Gastroesophageal sphincter (tissue), 4 donors: ENCODE measurements at places on chromosomes 5 and 9.
A peak's percentile ranks its signal among the peaks of the same experiment; 100 is the strongest.

GRCh38 chr5:40955313-40955712 is 46.0 kb downstream of the C7 start:
- H3K36me3 ChIP-seq: no peaks in the 10 kb centered on the region
- H3K27ac ChIP-seq: no peak overlapping the region
- H3K4me1 ChIP-seq: no peaks in the 10 kb centered on the region
- H3K27me3 ChIP-seq: no peaks in the 10 kb centered on the region

- H3K27me3 ChIP-seq: no peaks in the 10 kb centered on the region
- H3K27ac ChIP-seq: no peak overlapping the region
- H3K4me3 ChIP-seq: no peak overlapping the region
- peaks cover 5% of the 10 kb centered on the region for H3K4me1 ChIP-seq
Measured at GRCh38 chr5:43110606-43111170, 10.0 kb upstream of the ZNF131 start.

GRCh38 chr5:44089424-44090144 is 299.6 kb downstream of the FGF10 start:
- ATAC-seq: peak; percentile 59
- no peak overlapping the region for H3K4me3 ChIP-seq
- H3K27ac ChIP-seq: no peak overlapping the region
- no peaks in the 10 kb centered on the region for H3K4me1 ChIP-seq

GRCh38 chr5:67792891-67793290 is 422.7 kb upstream of the PIK3R1 start:
- no peaks in the 10 kb centered on the region for H3K36me3 ChIP-seq
- H3K4me1 ChIP-seq: peaks cover 33% of the 10 kb centered on the region
- peak overlapping the region; percentile 56 for H3K27ac ChIP-seq
- no peak overlapping the region for H3K4me3 ChIP-seq

GRCh38 chr9:131347376-131348020 is 46.4 kb upstream of the PRRC2B start:
- H3K4me1 ChIP-seq: no peaks in the 10 kb centered on the region
- H3K4me3 ChIP-seq: no peak overlapping the region

- no peaks in the 10 kb centered on the region for H3K4me1 ChIP-seq
- ATAC-seq: no peak
- no peak overlapping the region for H3K4me3 ChIP-seq
Measured at GRCh38 chr5:164376843-164377242, 871.4 kb downstream of the MAT2B start.

DNA sequence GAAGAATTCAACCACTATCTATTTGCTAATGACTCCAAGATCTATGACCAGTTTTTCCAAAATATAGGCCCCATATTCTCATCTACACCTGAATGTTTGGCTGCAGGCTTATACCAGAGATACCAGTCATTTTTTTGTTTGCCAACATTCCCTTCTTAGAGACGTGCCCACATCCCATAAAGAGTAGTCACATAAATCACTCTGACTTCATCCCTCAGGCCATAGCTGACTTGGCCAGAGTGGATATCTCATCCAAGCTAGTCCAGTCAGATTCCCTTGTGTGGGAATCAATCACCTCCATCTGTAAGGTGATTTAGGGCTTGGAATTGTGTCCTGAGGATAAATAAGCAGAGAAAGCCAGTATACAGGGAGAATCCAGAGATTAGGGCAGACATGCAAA is 124.3 kb upstream of the SLC24A2 start:
- no peak for ATAC-seq
- H3K36me3 ChIP-seq: no peaks in the 10 kb centered on the region
- no peaks in the 10 kb centered on the region for H3K27me3 ChIP-seq
- no peak overlapping the region for H3K27ac ChIP-seq

DNA sequence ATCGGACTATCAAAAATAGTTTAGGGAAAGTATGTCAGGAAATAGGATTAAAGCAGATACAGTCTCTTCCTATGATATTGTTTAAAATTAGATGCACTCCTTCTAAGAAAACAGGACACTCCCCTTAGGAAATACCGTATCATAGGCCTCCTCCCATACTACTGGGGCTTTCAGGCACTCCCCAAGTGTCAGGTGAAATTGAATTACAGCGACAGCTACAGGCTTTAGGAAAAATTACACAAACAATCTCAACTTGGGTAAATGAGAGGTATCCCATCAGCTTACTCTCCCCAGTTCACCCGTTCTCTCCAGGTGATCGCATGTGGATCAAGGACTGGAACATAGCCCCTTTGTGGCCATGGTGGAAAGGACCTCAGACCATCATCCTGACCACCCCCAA is 110.4 kb upstream of the EPB41L4A start:
- H3K4me1 ChIP-seq: no peaks in the 10 kb centered on the region
- H3K27me3 ChIP-seq: no peaks in the 10 kb centered on the region
- no peak overlapping the region for H3K27ac ChIP-seq
- no peak for ATAC-seq

GRCh38 chr5:178335302-178336030 is 102.9 kb upstream of the PHYKPL start:
- H3K27ac ChIP-seq: no peak overlapping the region
- no peak overlapping the region for H3K4me3 ChIP-seq
- ATAC-seq: no peak
- H3K27me3 ChIP-seq: peaks cover 4% of the 10 kb centered on the region
- no peaks in the 10 kb centered on the region for H3K36me3 ChIP-seq

DNA sequence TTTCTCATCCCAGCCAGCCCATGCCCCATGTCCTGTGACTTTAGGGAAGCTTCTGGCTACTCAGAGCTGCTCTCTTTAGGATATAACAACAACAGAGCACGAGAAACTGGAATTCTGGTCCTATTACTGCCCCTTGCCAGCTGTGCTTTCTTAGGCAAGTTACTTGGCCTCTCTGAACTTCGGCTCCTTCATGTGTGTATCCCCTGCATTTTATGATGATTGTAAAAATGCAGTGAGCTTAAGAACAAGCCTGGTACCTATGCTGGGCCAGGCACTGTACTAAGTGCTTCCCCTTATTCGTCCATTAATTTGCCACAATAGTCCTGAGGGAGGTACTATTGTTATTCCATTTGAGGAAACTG is 54.5 kb downstream of the ABCA1 start:
- H3K36me3 ChIP-seq: no peaks in the 10 kb centered on the region
- no peak overlapping the region for H3K4me3 ChIP-seq
- ATAC-seq: no peak
- H3K27me3 ChIP-seq: no peaks in the 10 kb centered on the region

DNA sequence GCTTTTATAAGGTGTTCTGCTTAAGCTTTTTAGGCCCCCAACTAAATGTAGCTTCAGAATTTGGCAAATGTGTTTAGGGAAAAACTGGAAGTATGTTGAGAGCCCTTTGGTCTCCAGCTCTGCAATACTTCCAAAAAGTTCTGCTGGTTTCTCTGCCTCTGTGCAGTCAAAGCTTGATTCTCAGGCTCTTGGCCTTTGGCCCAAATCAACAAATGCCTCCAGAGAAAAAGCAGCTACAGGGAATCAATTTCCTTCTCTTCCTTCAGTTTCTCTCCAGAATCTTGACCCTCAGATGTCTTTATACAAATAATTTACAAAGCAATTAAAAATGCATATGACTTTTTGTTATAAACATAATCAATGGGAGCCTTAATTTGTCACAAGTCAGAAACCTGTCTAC is 235.7 kb downstream of the COMMD10 start:
- H3K27me3 ChIP-seq: no peaks in the 10 kb centered on the region
- H3K4me3 ChIP-seq: no peak overlapping the region
- H3K27ac ChIP-seq: no peak overlapping the region
- no peaks in the 10 kb centered on the region for H3K4me1 ChIP-seq
- no peaks in the 10 kb centered on the region for H3K36me3 ChIP-seq

DNA sequence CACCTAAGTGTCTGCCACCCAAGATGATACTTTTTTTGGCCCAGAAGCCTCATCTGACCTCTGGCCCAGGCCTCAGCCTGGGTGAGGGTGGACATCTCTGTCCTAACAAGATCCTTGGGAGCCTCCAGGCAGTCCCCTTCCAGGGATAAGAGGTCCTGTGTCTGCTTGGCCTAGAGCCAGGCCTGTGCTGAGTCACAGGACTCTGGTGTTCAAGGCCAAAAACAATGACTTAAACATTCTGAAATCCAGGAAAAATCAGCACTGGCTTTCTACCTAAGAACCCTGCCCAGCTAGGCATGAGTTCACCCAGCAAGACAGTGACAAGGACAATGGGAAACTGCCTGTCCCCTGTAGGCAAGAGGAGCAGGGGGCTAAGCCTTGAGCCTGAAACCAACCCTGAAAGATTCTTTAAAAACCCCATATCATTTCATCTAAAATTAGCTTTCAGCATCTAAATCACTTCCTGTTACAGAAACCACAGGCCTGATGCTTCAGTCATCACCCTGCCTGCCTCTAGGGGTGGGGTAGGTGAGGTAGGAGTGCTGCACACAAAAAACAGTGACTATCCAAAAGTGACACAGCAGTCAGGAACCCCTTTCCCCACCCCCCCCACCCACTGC is 29.9 kb downstream of the CSF2 start:
- H3K4me3 ChIP-seq: no peak overlapping the region
- ATAC-seq: peak; percentile 76
- peak overlapping the region; percentile 31 for H3K27ac ChIP-seq
- H3K36me3 ChIP-seq: no peaks in the 10 kb centered on the region
- H3K27me3 ChIP-seq: no peaks in the 10 kb centered on the region

- H3K4me1 ChIP-seq: peaks cover 69% of the 10 kb centered on the region
- ATAC-seq: peak; percentile 96
- peak overlapping the region; percentile 46 for H3K4me3 ChIP-seq
- H3K36me3 ChIP-seq: no peaks in the 10 kb centered on the region
Measured at GRCh38 chr9:110125207-110125751, 82.7 kb downstream of the C9orf152 start.

DNA sequence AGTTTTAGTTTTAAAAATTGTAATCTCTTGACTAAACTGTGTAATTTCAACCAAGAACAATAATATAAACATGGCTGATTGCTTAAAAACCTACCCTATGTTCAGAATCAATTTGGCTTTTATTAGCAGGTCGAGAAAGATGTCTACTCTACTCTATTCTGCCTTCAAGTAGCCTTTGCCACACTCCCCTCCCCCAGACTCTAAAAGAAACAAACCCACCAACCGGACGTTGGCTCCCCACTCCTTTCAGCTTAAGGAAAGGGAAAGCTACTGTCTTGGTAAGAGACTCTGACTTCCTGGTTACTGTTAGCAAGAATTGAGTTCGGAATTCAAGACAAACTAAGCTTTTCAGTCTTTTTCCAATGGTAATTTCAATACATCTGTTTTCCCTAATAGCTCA is 46.7 kb downstream of the TNFAIP8 start:
- no peaks in the 10 kb centered on the region for H3K4me1 ChIP-seq
- H3K27ac ChIP-seq: no peak overlapping the region
- H3K4me3 ChIP-seq: no peak overlapping the region
- H3K27me3 ChIP-seq: no peaks in the 10 kb centered on the region
- ATAC-seq: no peak
- no peaks in the 10 kb centered on the region for H3K36me3 ChIP-seq

- no peak overlapping the region for H3K27ac ChIP-seq
- no peaks in the 10 kb centered on the region for H3K27me3 ChIP-seq
- no peak for ATAC-seq
- H3K4me3 ChIP-seq: no peak overlapping the region
Measured at GRCh38 chr9:16815079-16815478, 55.4 kb downstream of the BNC2 start.

- ATAC-seq: no peak
- no peaks in the 10 kb centered on the region for H3K36me3 ChIP-seq
- H3K27ac ChIP-seq: no peak overlapping the region
- H3K4me3 ChIP-seq: no peak overlapping the region
- H3K4me1 ChIP-seq: no peaks in the 10 kb centered on the region
Measured at GRCh38 chr9:80447876-80448275, 876.1 kb downstream of the TLE4 start.

DNA sequence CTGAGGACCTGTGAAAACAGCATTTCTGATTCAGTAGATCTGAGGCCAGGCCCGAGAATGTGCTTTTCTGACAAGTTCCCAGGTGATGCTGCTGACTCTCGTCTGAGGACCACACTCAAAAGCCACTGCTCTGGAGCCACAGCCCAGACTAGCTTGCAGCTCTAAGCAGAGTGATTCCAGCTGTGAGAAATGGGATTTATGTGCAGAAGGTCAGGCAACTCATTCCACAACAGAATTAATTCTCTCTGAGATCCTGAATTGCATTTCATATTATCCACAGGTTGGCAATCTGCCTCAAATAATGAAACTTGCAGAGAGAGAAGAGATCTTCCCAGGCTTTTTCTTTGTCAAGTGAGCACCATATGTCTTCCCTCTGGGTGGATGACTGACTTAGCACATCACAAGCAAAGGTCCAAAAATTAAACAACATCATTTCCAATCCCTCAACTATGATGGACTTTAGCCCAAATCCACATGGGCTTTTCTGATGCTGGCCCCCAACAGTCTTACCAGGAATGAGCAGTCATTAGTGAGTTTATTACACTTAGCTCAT is 140.2 kb downstream of the ALDH1A1 start:
- no peak for ATAC-seq
- H3K4me3 ChIP-seq: no peak overlapping the region
- H3K27me3 ChIP-seq: no peaks in the 10 kb centered on the region
- no peaks in the 10 kb centered on the region for H3K4me1 ChIP-seq
- no peak overlapping the region for H3K27ac ChIP-seq

DNA sequence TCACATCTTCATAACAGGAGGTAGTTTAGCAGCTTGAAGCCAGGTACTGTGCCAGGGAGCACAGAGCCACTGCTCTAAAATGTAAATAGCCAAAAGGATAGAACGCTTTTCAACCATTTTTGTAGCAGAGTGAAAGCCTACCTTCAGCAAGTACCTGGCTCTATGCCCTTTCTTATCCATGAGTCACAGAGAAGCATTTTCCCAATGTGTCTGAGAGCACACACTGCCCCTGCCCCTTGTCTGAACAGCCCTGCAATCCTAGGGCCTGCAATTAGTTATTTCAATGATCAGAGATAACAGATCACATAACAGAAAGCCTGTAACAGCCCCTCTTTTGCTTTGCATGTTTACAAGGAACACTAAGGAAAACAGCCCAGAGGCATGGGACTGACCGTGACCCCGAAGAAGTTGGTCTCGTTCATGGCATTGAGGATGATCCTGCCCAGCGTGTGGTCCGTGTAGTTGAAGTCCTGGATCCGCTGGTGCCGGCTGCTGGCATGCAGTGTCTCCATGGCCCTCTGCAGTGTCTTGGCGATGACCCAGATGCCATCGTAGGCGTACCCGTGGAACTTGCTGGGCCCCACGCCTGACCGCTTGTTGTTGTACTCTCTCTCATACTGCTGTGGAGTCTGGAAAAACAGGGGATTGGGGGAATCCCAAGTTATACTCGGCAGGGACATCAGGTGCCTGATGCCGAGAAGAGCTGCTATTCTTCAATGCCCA is 198.3 kb upstream of the TBC1D2 start:
- no peak overlapping the region for H3K27ac ChIP-seq
- ATAC-seq: no peak
- H3K4me1 ChIP-seq: no peaks in the 10 kb centered on the region
- H3K36me3 ChIP-seq: no peaks in the 10 kb centered on the region

GRCh38 chr5:160097991-160098390 is 21.3 kb downstream of the PWWP2A start:
- no peaks in the 10 kb centered on the region for H3K27me3 ChIP-seq
- no peaks in the 10 kb centered on the region for H3K36me3 ChIP-seq
- ATAC-seq: peak; percentile 41
- no peak overlapping the region for H3K4me3 ChIP-seq
- peaks cover 22% of the 10 kb centered on the region for H3K4me1 ChIP-seq

- no peaks in the 10 kb centered on the region for H3K36me3 ChIP-seq
- no peak for ATAC-seq
- no peaks in the 10 kb centered on the region for H3K27me3 ChIP-seq
- H3K27ac ChIP-seq: no peak overlapping the region
- no peak overlapping the region for H3K4me3 ChIP-seq
- no peaks in the 10 kb centered on the region for H3K4me1 ChIP-seq
Measured at GRCh38 chr5:179533907-179534306, 16.4 kb upstream of the RUFY1 start.
